ENCODE measurements at places on chromosomes 2 and 18. TPM values are rescaled to one million over a fixed set of nuclear protein-coding genes. Genes with fewer than 3 reads are reported as not detected.

The SPC25 gene
- 1.4 TPM for total RNA-seq

The PLGLB2 gene
- 1.8 TPM for total RNA-seq

The KIAA1328 gene
- total RNA-seq = 4.6 TPM

The ZSCAN30 gene
- 8.6 TPM for total RNA-seq

The ANKRD12 gene
- 27.9 TPM for total RNA-seq

The CNTNAP5 gene
- total RNA-seq = under 0.01 TPM

The PFN4 gene
- 0.17 TPM for total RNA-seq

The MYO7B gene
- total RNA-seq = 0.11 TPM

The COLEC12 gene
- 32.4 TPM for total RNA-seq

The CXCR1 gene
- total RNA-seq = not detected

The GREB1 gene
- total RNA-seq = 0.26 TPM

The MAP3K19 gene
- not detected for total RNA-seq

The DUSP19 gene
- 4.4 TPM for total RNA-seq

The ANKRD30BL gene
- total RNA-seq = not detected

The RHOB gene
- total RNA-seq = 530 TPM

The MYL1 gene
- total RNA-seq = not detected

Measured in dermis lymphatic vessel endothelial cell (primary cell).